ENCODE measurements at places on chromosomes 16 and 17.
A peak's percentile ranks its signal among the peaks of the same experiment; 100 is the strongest.

- peak; percentile 78 for DNase-seq
These were observed 33.7 kb downstream of the DDX19A start for GRCh38 chr16:70380248-70380918.

- no peak for DNase-seq
These were observed 1.3 kb upstream of the CDK5R1 start for GRCh38 chr17:32485261-32486110.

DNA sequence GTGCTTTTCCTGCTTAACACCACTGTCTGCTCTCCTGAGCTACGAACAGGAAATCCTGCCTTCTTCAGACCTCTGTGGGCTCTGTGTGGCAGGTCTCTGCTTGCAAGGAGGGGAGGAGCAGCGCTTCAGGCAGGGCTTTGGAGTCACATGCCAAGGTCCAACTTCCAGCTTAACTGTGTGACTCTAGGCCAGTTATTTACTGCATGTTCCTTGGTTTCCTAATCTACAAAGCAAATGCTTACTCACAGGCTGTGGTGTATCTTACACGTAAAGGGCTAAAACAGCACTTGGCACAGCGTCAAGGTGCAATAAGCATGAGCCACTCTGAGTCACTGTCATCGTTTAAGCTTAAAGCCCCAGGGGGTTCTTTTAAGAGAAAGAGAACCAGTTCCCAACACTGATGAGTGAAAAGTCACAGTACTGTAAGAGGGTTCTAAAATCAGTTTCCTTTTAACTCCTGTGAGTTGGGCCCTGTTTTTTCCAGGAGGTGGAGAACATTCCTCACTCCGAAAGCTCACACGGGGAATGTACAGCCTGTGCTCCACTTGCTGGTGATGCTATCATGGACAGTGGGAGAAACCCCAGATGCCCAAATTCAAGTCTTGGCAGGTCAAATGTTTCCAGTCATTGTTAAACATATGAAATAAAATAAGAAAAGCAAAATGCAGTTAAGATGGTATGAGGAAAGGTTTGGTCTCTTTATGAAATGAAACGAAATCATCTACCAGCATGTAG is 54.1 kb upstream of the BCAR1 start:
- no peak for DNase-seq

- DNase-seq = no peak
These were observed 14.1 kb upstream of the NDEL1 start for GRCh38 chr17:8421571-8421970.

- no peak for DNase-seq
These were observed 18.3 kb upstream of the CCL5 start for GRCh38 chr17:35898283-35899070.

- DNase-seq = no peak
These were observed 396.6 kb upstream of the DYNLRB2 start for GRCh38 chr16:80144191-80144590.

Data from right forelimb (tissue), 1 donor.